Activated T-cell treated with anti-CD3 and anti-CD28 coated beads, Interleukin-2, amount 50 U/mL, for 48 hours (primary cell): ENCODE measurements at places on chromosomes 13 and 19.

DNA sequence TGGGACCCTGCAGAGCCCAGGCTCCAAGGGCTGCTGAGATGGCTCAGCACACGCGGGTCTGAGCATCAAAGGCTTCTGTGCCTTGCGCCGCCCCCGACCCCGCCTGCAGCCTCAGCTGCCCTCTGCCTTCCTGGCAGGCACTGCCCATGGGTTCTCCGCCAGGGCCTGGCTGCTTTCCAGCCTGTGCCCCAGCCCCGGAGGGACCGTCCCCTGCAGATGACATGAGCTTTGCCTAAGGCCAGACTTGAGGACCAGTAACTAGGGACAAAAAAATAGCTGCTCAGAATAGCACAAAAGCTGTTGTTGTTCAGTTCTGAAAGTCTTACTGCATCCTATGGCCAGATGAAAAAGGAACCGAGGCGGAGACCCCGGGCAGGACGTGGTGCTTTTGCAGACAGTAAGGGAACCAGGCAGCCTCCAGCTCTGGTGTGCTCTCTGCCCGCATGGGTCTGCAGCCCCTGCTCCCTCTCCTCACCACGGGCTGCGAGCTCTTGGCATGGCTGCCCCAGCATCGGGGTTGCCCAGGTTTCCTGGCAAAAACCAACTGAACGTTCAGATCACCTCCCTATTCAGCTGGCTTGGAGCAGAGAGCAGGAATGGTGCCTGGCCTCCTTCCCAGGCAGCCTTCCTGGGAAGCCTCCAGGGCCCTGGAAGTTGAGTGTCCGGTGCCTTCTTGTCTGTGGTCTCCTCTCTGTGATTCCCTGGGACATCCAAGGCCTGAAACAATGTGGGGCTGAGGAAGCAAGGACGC, 12.5 kb upstream of the CFAP97D2 start:
- no peak for DNase-seq

DNA sequence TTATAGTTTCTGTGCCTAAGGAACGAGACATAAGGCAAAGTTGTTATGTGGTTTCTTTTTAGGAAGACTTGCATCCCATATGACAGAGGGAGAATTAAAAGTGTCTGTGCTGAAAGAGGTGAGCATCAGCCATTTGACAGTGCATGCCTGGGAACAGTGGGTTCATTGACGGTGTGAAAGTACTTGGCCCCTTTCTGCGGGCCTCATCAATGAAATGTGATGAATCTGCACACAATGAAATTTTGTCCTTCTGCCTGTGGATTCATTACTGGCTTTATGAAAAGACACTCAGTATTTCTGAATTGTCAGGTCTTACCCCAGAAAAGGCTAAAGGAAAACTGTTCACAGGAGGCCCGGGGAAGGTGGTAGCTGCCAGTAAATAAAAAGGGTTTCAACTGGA, 295.8 kb downstream of the FOXO1 start:
- DNase-seq: no peak

- DNase-seq: no peak
These were observed 1447.5 kb downstream of the EFNB2 start for GRCh38 chr13:105087945-105088344.

DNA sequence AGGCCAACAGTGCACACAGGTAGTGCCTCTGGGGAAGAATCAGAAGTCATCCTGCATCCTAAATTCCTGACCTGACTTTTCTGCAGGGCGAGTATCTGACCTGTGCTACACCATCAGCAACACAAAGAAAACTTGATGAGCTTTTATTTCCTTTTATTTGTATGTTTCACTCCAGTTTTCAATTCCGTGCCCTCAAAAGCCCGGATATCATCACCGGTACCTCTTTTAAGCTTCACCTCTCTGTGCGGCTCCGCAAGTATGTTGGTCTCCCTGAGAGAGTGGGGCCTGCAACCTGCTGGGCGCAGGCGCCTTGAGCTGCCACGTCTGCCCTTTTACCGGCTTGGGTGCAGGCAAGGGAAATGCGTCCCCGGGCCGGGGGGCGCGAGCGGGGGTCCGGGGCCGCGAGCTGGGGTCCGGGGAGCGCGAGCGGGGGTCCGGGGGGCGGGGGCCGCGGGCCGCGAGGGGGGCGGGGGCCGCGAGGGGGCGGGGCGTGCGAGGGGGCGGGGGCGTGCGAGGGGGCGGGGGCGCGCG, 4.3 kb upstream of the DUXA start:
- DNase-seq: peak; percentile 32

DNA sequence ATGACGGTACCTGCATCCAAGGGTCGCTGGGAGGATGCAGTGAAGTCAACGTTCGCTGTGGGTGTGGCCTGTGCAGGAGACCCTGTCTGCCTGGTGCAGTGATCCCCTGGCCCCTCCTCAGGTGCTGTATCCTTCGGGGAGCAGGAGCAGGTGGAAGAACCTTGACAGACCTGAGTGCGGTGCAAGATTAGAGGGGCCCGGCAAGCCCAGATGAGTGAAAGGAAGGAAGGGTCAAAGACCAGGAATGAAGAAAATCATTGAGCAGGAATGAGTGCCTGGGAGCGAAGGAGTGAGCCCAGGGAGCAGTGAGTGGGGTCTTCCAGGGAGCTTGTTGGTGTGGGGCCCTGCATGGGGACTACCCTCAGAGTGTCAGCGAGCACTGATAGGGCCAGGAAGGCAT, 12.7 kb downstream of the B3GNT8 start:
- DNase-seq: no peak

GRCh38 chr13:101332583-101332982, 83.7 kb downstream of the NALCN start:
- no peak for DNase-seq

DNA sequence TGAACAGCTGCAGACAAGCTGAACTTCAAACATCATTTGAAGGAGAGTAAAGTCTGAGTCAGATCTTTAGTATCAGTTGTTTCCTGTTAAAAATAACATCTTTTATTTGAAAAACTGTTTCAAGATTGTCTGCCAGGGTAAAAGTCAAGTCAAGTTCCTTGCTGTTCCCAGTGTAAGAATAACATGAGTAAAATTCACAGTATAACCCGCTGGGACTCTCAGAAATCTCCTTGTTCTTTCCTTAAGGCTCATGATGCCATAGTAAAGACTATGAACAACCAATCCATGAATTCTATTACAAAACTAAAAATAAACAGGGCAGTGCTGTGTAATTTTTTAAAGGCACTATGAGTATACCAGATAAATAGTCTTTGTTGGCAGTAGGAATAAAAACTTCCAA, 112.9 kb downstream of the IRS2 start:
- DNase-seq: no peak

GRCh38 chr13:32751340-32751739, 165.1 kb downstream of the PDS5B start:
- no peak for DNase-seq

DNA sequence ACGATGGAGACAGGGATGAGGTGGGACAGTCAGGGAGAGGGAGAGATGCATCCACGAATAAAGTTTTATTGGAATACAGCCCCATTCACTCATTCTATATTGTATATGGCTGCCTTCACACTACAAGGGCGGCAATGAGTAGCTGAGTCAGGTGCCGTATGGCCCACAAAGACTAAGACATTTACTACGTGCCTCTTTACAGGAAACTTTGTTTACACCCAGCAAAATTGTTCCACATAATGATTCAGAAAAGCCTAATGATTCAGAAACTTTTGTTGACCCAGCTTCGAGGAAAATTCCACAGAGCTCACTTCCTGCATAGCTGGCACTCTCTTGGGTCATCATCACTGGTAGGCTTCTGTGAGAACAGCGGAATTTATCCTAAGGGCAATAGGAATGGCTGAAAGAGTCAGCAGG, 87.3 kb upstream of the PEG3 start:
- no peak for DNase-seq

GRCh38 chr13:23500849-23501248, 67.3 kb upstream of the SACS start:
- no peak for DNase-seq

DNA sequence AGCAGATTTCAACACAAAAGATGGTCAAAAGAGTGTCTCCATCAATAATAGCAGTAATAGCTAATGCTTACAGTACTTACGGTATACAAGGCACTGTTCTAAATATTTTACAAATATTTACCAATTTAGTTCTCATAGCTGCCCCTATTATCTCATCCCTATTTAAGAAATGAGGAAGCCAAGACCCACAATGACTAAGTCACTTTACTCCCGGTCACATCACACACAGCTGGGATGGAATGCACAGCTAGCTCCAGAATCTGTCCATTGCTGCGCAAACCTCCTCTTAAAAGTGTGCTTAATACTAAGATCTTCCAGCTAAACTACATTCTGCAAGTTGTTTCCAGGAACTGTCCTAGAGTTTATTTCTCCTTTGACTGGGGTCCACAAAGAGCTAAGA, 63.4 kb downstream of the RAP2A start:
- no peak for DNase-seq

GRCh38 chr19:58058467-58058866, 615 bp upstream of the ZNF135 start:
- no peak for DNase-seq

DNA sequence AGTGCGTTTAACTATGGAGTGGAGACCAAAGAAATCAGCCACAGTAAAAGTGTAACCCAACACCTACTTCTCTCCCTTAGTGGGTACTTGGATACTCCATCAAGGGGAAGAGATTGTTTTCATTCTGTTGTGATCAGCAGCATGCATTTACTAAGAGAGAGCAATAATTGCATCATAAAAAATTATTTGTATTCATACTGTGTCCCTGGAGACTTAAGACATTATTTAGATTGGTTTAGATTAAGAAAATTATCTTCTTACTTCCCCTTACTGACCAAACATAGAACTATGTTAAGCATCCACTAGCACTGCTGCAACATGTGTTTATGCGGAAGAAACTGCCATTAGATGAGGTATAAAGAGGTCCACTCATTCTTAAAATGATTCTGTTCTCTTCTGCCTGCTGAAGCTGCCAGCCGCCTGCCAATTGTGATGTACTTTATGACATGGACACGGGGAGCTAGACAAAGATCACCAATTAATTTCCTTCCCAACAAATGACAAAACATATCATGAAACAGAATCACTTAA, 738.5 kb downstream of the DIAPH3 start:
- DNase-seq: no peak
